ENCODE measurements at places on chromosomes 7 and 10. TPM values are rescaled to one million over a fixed set of nuclear protein-coding genes. Genes with fewer than 3 reads are reported as not detected.

DNA sequence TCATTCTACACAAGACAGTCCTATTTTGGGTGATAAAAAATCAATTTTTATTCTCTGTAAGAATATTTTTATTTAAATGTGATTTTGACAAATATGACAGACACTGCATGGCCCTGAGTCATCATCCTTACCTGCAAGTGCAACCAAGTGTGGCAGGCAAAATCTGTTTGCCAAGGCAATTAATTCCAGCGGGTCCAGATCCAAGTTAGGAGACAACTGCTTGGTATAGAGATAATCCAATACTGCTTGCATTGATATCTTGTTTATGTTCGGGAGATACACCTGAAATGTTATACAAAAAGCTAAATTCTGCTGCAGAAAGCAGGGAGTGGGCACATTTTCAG is 66.2 kb downstream of the RHOBTB1 start:
- no peak for DNase-seq

The ASB4 gene
- total RNA-seq: not detected

DNA sequence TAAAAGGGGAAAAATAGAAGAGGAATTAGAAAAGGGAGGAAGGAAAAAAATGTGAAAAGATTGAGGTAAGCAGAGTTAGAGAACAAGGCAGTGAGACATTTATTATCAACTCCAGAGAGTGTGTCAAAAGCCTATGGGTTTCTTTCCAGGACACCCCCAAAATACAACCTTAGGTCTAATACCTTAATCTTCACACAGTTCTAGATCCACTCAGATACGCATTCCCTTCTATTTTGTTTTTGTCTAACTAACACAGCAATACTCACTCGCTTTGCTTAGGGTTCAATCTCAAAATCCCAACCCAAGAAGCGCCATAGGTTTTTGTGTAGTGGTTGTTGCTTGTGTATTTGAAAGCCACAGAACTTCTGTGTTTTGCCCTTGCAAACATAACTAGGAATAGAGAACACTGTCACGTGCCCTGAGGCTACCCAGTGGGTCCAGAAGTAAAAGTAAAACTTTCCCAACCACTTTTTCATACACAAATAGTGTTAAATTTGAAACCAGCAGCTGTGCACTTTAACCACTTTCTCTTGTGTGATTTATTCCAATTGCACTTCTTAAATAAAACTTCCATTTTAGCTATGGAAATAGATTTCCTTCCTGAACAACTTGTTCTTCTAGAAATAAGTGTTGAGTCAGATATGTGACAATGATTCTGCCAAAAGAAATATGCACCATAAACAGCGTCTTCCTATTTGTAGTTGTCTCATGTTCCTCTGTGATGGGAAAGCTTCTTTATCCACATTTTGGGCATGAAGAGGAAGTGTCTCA is 414.7 kb upstream of the GHITM start:
- no peak for DNase-seq

GRCh38 chr10:86579883-86580520 is 58.4 kb upstream of the WAPL start:
- DNase-seq: no peak

GRCh38 chr7:77866786-77867536 is 68.4 kb downstream of the PHTF2 start:
- DNase-seq: no peak

GRCh38 chr10:124279298-124279697 is 139.4 kb downstream of the OAT start:
- no peak for DNase-seq

DNA sequence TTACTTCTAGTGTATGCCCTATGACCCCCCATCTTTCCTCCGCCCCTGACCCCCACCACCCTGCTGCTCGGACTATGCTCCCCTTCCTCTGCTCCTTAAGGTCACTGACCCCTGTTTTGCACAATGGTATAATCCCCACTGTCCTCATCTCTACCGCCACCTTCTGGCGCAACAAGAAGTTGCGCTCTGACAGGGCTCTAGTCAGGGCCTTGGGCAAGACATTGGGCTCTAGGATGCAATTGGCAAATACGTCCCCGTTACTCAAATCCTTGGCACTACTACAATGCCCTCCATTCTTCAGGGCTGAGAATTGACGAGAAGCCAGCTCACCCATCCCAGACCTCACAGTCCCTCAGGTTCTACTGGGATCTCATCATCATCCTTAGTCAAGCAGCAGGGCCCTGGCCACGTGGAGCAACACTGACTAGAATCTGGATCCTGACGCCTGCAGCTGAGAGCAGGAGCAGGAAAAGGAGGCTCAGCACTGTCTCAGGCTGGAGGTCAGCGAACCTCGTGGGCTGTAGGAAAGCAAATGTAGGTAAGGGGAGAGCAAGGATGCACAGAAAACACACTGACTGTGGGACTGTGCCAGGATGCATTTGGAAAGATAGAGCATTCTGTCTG is 10.6 kb downstream of the LRIT2 start:
- DNase-seq: no peak

DNA sequence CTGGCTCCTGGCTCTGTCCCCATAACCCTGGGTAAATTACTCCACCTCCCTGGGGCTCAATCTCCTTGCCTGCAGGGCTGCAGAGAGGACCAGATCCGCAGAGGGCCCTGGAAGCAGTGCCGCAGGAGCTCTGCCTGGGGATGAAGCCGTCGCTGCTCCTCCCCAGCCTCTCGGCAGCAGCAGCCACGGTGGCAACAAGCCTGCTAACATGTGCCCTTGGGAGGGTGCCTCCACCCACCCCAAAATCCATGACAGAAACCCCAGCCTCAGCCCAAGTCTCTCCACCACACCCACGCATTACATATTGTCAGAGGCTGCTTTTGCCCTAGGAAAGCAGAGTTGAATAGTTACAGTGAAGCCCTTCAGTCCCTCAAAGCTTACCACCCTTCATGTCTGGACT is 486.4 kb upstream of the FOXK1 start:
- no peak for DNase-seq
